Activated gamma-delta T cell treated with Interleukin-2 at 50 U/mL for 16 hours (primary cell): ENCODE measurements at places on chromosomes 16 and 17.

- DNase-seq = no peak
Measured at GRCh38 chr16:53629151-53629550, 74.5 kb downstream of the RPGRIP1L start.

GRCh38 chr16:66525396-66526180 is 24.3 kb downstream of the TK2 start:
- DNase-seq = no peak

- DNase-seq = no peak
Measured at GRCh38 chr16:20650400-20651166, 46.9 kb downstream of the ACSM1 start.

DNA sequence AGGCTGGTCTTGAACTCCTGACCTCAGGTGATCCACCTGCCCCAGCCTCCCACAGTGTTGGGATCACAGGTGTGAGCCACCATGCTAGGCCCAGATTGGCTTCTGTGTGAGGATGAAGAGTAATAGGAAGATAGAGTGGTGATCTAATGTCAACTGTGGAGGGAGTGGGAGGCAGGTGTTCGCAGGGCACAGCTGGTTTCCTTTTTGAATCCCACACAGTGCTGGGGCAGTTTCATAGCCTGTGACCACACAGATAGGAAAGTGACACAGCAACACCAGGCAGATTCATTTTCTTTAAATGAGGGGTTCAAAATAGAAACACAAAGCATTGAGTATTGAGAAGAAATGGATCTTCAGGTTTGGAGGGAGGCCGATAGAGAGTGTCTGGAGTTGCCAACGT is 540.3 kb downstream of the WWOX start:
- DNase-seq = no peak

DNA sequence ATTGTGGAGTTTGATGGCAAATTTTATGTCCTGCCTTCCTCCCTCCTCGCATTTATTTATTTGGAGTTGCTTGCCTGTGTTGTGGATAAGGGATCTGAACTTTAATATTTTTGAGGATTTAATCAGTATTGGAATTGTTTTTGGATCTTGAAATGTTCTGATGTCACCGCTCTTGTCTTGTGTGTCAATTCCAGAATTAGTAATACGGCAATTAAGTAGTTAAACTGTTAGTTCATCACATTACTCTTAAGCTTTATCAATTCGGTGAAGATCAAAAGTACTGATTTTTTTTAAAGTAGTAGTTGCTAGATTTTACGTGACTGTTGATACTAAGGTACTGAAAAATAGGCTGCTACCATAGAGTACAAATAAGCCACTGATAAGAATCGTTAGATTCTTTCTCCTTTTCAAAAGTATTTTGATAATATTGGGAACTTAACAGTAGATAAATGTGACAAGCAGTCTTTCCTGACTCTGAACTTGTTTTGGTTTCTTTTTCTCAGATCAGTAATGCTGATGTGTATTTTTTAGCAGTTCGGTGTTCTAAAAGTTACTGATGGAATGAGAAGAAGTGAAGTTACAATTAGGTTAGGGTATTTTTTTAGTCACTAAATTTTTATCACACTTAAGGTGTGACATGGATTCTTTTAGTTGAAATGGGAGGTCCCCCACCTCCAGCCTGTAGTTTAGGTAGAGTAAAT is 2.0 kb downstream of the RBBP6 start:
- DNase-seq = no peak

GRCh38 chr16:87853411-87854052 is 15.8 kb downstream of the SLC7A5 start:
- DNase-seq = peak; percentile 88

DNA sequence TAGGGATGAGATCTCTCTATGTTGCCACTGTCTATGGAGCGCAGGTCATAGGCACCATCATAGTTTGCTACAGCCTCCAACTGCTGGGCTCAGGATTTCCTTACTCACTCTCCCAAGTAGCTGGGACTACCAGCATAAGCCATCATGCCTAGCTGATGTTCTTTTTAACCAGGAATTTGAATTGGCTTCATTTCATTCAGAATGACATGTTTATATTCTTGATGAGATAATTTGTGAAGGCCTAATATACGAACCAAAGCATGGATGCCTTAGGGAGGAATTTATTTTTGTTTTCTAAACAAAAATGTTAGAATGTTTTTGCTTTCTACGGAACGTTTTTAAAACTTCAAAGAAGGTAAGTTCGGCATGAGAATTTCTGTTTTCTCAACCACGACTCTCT is 71.6 kb downstream of the HS3ST3B1 start:
- DNase-seq = no peak
